Activated CD4-positive, alpha-beta T cell treated with anti-CD3 and anti-CD28 coated beads, Interleukin-2, amount 50 U/mL, for 1 hour (primary cell): ENCODE measurements at places on chromosomes 16 and 17.

DNA sequence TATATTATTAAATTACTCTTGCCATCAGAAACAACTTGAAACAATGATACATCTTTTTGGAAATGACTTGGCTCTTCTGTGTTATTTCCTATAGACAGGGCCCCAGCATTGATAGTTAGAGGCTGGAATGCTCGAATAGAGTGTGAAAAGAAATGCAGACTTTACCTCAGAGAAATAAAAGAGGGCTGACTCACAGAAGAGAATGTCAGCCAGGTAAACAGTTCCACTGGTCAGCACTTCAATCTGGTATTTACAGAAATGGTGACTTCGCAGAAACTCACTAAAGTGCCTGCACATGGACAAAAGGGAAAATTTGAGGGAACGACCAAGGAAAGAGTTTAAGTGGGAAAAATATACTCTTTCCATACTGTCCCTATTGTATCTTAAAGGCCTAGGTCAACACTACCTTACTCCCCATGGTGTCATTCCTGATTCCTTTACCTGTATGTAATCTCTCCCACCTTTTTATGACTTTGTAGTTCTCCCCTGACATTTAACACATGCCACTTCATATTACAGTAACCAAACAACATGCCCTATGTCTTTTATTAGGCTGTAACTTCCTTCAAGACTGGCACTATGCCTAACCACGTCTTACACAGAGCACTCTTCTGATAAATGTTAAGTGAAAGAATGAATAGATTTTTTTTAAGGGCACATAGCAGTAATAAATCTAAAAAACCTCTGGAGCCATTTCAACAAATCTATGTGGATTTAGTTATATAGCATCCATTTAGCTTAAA is 36.7 kb downstream of the AKAP10 start:
- no peak for DNase-seq

- no peak for DNase-seq
These were observed 32.2 kb downstream of the KIAA0753 start for GRCh38 chr17:6608321-6608720.

DNA sequence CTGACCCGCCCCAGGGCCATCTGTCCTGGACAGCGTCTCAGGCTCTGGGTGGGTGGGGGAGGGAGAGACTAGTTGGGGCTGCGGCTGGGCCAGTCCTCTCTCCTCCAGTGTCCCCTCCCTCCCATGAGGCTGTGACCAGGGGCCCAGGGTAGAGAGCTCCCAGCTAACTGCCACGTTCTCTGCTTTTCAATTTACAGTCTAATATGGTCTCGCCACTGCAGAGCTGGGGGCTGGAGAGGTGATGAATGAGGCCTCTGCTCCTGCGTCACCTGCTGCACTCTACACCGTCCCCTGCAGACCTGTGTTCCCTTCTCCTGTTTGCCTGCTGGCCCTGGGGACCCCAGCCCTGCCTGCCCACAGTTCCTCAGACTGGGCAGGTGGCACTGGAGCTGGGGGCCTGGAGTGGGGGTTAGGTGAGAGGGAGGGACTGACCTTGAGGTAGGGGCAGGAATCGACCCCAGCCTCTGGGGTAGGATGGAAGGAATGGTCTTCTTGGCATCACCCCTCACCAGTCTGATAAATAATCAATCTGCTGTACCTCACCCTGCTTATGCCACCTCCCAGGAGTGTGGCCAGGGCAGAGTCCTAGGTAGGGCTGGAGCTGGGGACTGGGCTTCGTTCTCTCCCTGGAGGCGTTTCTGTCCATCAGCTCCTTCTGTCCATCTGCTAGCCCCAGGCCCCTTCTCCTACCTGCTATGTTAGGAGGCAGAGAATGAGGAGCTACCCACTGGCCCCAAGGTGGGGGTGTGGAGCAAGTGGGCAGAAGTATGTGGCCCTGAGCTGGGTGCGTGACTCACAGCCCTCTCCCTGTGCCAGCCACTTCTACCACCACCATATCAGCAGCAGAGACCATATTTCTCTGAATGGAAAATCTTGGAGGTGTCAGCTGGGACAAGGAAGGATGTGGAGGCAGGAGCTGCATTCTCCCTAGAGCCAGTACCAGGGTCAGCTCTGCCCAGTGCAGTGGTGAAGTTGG is 12.9 kb downstream of the SEZ6 start:
- no peak for DNase-seq

DNA sequence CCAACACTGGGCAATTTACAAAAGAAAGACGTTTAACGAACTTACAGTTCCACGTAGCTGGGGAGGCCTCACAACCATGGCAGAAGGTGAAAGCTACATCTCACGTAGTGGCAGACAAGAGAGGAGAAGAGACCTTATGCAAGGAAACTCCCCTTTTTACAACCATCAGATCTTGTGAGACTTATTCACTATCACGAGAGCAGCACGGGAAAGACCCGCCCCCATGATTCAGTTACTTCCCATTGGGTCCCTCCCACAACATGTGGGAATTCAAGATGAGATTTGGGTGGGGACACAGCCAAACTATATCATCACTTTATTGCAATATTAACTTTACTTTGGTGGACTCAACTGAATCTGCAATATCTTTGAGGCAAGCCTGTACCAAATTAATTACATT is 11.9 kb upstream of the ENGASE start:
- DNase-seq, result no peak

GRCh38 chr16:7361416-7362129 is 28.9 kb downstream of the RBFOX1 start:
- no peak for DNase-seq

- DNase-seq, result peak; percentile 76
These were observed 2.9 kb downstream of the CTRL start for GRCh38 chr16:67928561-67929364.

- peak; percentile 39 for DNase-seq
These were observed 3.3 kb downstream of the HOXB2 start for GRCh38 chr17:48541577-48542113.

- DNase-seq, result no peak
These were observed 921 bp upstream of the CDR2 start for GRCh38 chr16:22375117-22375962.

- no peak for DNase-seq
These were observed 17.1 kb downstream of the PMP22 start for GRCh38 chr17:15247891-15248529.

- no peak for DNase-seq
These were observed 20.1 kb downstream of the COX11 start for GRCh38 chr17:54948380-54948779.

DNA sequence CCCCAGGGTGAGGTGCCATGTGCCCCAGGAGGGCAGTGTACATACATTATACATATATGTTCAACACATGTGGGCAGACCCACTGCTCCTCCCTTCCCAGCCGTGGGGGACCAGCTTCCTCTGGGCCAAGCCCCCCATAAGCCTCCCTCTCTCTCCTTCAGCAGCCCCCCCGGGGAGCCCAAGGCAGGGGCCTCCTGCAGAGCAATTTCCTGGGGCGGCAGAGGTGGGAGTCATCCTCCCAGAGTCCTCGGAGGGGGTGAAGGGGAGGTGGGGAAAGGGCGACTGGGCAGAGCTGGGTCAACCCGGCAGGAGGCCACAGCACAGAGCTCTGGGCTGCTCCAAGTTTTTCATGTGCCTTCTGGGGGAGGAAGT is 235.1 kb downstream of the ZNF423 start:
- no peak for DNase-seq

DNA sequence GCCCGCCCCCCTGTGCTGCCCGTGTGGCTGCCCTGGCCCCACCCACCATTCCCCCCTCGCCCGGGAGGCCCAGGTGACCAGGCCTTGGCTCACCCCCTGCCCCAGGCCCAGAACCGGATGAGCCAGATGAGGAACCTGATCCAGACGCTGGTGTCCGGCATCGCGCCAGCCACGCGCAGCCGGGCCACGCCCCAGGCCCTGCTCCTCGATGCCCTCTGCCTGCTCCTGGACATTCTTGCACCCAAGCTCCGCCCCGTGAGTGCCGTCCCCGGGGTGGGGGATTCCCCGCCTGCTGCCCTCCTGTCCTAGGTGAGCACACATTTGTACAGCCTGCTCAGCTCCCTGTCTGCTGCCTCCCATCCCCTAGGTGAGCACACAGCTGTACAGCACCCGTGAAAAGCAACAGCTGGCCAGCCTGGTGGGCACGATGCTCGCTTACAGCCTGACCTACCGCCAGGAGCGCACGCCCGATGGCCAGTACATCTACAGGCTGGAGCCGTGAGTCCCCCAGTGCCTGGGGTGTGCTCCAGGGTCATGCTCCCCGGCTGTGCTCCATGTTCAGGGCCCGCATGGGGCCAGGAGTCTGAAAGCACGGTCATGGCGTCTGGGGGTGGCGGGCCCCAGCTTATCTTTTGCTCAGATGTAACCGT is 4.8 kb downstream of the GNG13 start:
- DNase-seq, result no peak

- DNase-seq, result no peak
These were observed 2.3 kb downstream of the NDUFB10 start for GRCh38 chr16:1961651-1962067.

DNA sequence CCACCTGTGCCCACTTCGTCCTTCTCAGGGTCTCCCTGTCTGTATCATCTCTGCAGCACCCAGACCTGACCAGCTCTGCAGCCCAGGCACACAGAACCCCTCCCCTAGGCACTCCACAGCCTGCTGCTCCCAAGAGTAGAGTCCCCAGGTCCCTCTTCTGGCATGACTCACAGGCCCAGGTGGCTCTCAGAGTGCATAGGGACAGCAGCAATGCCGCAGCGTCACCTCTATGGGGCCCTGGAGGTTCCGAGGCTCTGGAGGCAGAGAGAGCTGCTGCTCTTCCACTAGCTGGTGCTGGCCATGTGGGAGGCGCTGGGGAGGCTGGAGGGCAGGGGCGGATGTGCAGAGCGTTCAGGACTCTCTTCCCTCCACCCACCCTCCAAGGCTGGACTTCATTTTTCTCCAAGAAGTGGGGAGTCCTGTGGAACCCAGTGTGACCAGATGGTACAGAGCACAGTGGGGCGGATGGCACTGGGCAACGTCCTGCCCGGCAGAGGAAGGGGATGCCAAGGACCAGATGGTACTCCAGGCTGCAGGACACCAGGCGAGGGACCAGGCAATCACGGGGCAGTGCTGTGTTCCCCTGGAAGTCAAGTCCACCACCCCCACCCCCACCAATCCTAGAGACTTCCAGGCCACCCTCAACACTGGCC is 151.7 kb downstream of the RBFOX3 start:
- no peak for DNase-seq

DNA sequence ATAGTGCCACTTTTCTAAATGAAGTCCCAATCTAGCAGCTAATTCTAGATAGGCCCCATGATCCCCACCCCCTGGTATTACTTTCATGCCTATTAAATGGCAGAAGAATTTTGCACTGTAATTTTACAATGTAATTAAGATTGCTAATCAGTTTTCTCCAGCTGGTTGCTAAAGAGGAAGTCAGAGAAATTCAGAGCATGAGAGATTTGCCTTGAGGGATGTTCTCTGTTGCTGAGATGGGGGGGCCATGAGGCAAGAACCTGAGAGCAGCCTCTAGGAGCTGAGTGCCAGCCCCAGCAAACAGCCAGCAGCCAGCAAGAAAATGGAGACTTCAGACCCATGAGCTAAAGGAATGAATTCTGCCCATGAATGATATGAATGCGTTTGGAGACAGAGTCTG is 38.9 kb downstream of the SHCBP1 start:
- DNase-seq, result no peak

DNA sequence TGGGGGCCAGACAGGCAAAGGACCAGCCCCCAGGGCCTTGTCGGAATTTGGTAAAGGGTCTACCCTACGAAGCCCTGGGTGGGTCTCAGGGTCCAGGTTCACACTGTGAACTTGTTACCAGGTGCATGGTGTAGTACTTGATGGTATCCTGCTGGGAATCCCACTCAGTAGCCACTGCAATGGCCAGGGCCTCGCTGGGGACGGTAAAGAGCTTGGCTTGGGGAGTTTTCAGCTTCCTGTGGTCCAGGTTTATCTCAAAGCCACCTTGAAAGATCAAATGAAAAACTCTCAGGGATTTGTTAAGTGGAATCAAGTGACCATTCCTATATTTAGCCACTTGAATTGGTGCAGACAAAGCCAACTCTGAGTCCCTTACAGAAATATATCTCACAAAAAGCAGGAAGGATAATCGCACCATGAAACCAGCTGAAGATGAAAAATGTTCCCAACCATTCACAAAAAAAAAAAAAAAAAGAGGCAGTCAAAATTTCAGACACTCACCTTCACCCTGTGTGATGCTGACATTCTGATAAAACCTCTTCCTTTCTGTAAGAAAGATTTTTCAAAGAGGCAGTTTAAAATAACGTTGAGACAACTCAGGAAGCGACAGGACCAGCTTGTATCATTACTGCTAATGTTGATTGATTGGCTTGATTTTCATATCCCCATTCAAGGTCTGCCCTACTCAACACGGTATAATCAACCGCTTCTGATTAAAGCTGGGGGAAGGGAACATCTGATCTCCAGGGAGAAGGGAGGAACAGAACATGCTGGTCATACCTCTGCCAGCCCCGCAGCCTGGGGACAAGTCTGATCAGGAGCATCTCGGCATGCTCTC is 10.6 kb downstream of the ATPAF2 start:
- no peak for DNase-seq

DNA sequence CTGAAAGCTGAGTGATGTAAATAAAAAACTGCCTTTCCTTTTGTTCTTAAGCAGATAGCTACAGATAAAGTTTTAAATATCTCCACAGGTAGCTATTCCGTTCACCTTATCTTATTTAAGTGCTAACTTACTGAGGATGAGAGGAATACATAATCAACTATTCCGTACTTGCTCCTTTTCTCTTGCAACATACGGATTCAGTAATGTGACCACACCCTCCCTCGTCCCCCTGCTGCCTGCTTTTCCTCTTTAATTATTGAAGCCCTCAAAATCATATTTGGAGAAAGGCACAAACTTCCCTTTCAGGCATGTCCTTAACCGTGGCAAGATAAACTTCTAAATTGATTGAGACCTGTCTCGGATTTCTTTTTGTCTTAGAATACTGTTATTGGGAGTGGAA is 101.4 kb downstream of the MAP2K4 start:
- DNase-seq, result no peak

- DNase-seq, result no peak
These were observed 230.9 kb downstream of the MRTFB start for GRCh38 chr16:14302031-14302398.

- no peak for DNase-seq
These were observed 4.9 kb downstream of the POLG2 start for GRCh38 chr17:64491994-64492393.

DNA sequence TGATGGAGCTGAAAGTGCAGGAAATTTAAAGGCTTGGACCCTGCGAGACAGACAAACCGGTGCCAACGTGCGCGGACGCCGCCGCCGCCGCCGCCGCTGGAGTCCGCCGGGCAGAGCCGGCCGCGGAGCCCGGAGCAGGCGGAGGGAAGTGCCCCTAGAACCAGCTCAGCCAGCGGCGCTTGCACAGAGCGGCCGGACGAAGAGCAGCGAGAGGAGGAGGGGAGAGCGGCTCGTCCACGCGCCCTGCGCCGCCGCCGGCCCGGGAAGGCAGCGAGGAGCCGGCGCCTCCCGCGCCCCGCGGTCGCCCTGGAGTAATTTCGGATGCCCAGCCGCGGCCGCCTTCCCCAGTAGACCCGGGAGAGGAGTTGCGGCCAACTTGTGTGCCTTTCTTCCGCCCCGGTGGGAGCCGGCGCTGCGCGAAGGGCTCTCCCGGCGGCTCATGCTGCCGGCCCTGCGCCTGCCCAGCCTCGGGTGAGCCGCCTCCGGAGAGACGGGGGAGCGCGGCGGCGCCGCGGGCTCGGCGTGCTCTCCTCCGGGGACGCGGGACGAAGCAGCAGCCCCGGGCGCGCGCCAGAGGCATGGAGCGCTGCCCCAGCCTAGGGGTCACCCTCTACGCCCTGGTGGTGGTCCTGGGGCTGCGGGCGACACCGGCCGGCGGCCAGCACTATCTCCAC is at the start of gene NOG:
Gene NOG, plus strand, starts transcription at position 54 of the 674 bp plus-strand sequence. Its CDS starts 525 bp downstream, at position 579.
- DNase-seq, result peak; percentile 40

GRCh38 chr16:7650431-7650830 is 317.8 kb downstream of the RBFOX1 start:
- DNase-seq, result no peak
